Transverse colon (tissue), 4 donors: ENCODE measurements at places on chromosomes 12 and 14. TPM values are rescaled to one million over a fixed set of nuclear protein-coding genes. Genes with fewer than 3 reads are reported as not detected.

GRCh38 chr12:57360468-57360867, 70.4 kb downstream of the R3HDM2 start:
- no peak for DNase-seq

The SPTB gene
- total RNA-seq, result 0.96 TPM

The MSI1 gene
- not detected for total RNA-seq

GRCh38 chr12:101902641-101903040, 25.3 kb downstream of the DRAM1 start:
- DNase-seq, result no peak

DNA sequence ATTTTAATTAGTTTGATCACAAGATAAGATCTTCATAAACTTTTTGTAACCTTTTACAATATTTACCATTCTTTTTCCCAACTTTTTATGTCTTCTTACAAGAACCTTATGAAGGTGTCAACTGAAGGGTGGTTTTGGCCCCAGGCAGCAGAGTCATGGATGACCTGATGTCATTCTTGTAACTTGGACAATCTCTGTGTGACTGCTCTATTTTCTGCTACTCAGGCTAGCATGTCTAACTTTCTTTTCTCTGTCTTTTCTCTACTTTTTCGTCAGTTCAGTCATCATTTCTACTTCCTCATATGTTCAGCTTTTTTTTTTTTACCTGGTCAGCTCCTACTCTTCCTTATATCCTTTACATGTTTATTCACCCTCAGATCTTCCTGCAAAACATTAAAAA, 150.7 kb upstream of the PTPRQ start:
- no peak for DNase-seq

- DNase-seq, result peak; percentile 28
Observed at GRCh38 chr12:62210422-62210821, 49.8 kb upstream of the USP15 start.

The RERG gene
- total RNA-seq, result 3.6 TPM

The CD9 gene
- total RNA-seq, result 668 TPM

GRCh38 chr12:126198966-126199692, 1133.9 kb downstream of the AACS start:
- DNase-seq, result no peak

DNA sequence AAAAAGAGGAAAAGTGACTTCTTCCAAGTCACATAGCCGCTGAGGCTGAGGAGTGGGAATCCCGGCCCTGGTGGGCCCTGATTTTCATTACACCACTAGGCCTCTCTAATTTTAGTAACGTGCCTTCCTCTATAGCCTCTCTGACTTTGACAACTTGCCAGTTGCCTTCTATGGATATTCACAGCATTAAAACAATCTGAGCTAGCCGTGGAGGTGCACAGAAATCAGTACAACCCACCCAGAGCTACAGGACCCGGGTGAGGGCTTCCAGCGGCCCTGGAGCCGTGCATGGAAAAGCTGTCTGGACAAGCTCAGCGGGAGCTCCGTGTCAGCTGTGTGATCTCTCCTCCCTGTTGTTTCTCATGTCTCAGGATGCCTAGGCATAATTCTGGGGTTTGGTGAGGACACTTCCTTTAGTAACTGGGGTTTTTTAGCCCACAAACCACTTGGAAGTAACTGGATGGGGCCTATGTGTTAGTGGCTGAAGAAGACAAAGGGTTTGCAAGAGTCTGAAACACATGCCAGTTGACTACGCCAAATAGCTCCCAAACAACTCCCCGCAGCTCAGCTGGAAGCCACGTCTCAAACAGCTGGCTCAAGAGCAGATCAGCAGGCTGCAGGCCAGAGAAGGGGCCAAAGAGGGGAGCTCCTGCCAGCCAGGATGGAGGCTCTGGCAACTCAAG, 53.0 kb downstream of the SSH1 start:
- DNase-seq, result peak; percentile 49

- no peak for DNase-seq
Observed at GRCh38 chr14:51293149-51293911, 53.3 kb downstream of the TMX1 start.

DNA sequence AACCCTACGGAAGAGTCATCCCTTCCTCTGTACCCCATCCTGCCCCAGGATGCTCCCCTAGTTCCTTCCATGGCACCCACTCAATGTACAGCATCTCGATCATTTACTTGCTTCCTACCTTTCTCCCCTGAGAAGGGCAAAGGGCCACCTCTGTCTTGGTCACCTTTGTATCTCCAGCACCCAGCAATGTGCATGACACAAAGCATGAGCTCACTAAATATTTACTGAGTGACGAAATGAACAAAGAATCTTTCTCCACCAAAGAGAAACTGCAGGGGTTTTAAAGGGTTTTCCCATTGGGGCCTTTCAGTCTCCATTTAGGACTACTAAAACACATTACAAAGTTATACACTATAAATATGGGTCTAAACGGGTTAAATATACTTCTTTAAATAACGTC, 30.6 kb downstream of the ATG14 start:
- DNase-seq, result no peak

The P2RX4 gene
- 103 TPM for total RNA-seq

The OR4E2 gene
- total RNA-seq, result not detected

The NTS gene
- total RNA-seq, result not detected

- no peak for DNase-seq
Observed at GRCh38 chr12:121277374-121277759, 19.1 kb downstream of the CAMKK2 start.

- peak; percentile 35 for DNase-seq
Observed at GRCh38 chr14:66624336-66624937, 116.5 kb downstream of the GPHN start.

The FAM186B gene
- not detected for total RNA-seq

- DNase-seq, result no peak
Observed at GRCh38 chr14:50521912-50522341, 10.4 kb downstream of the MAP4K5 start.

DNA sequence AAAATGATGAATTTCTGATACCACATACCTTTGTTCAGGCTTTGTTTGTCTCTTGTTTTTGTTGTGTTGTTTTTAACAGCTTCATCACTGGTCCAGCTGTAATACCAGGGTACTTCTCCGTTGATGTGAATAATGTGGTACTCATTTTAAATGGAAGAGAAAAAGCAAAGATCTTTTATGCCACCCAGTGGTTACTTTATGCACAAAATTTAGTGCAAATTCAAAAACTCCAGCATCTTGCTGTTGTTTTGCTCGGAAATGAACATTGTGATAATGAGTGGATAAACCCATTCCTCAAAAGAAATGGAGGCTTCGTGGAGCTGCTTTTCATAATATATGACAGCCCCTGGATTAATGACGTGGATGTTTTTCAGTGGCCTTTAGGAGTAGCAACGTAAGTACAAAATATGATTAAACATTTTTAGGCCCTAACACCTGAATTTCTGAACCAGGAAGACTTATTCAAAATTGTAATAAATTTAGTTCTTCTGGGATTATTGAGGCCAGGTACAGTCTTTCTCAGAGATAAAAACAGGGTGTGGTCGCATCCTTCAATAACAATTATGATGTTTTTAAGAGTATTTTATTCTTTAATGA, 22.4 kb downstream of the RXYLT1 start:
- DNase-seq, result no peak

DNA sequence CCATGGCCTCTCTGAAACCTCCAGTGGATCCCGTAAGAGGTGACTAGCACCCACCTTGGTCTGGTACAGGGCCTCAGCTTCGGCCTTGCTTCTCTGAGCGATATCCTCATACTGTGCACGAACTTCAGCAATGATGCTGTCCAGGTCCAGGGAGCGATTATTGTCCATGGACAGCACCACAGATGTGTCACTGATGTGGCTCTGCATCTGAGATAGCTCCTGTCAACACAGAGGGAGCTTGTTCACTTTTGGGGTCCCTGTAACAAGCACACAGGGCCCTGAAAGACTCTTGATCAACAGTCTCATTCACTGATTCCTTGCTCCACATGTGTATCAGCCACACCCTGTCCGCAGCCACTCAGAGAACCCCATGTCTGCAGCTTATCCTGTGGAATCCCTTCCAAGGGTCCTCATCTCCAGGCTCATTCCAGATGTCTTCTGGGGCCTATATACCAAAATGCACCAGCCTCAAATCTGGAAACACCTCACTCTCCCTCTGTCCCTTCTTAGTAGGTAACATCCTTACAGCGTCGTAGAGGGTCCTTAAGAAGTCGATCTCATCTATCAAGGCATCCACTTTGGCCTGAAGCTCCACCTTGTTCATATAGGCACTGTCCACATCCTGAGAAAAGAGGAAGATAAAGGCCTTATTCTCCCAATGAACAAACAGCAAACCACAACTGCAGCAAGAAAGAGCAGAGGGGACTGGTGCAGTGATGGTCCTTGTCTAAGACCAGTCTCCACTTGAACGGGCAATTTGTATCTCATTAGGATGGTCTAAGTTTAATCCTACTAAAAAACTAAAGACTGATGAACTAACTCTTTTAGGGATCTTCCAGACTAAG, 3.5 kb downstream of the KRT3 start:
- DNase-seq, result no peak

GRCh38 chr14:72701237-72701565, 192.7 kb downstream of the DPF3 start:
- DNase-seq, result no peak

- no peak for DNase-seq
Observed at GRCh38 chr12:108425238-108425795, 86.2 kb upstream of the CMKLR1 start.

- no peak for DNase-seq
Observed at GRCh38 chr12:34393086-34393820, 371.0 kb downstream of the ALG10 start.

- no peak for DNase-seq
Observed at GRCh38 chr14:32601906-32602305, 272.8 kb downstream of the AKAP6 start.

DNA sequence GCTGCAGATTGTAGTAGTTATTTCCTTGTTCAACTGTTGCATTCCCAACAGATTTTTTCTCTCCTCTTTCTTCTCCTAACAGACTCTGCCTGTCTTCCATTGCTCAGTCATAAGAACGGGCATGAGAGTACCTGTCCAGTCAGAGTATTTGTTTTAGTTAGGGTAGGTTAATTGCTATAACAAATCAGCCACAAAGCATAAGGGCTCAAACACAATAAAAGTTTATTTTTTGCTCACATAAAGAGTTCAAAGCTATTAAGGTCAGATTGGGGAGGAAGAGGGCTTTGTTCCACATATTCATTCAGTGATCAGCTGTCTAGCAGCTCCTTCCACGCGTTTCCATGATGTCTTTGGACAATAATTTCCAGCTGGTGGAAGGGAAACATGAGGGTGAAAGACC, 92.8 kb upstream of the PLXNC1 start:
- DNase-seq, result no peak

DNA sequence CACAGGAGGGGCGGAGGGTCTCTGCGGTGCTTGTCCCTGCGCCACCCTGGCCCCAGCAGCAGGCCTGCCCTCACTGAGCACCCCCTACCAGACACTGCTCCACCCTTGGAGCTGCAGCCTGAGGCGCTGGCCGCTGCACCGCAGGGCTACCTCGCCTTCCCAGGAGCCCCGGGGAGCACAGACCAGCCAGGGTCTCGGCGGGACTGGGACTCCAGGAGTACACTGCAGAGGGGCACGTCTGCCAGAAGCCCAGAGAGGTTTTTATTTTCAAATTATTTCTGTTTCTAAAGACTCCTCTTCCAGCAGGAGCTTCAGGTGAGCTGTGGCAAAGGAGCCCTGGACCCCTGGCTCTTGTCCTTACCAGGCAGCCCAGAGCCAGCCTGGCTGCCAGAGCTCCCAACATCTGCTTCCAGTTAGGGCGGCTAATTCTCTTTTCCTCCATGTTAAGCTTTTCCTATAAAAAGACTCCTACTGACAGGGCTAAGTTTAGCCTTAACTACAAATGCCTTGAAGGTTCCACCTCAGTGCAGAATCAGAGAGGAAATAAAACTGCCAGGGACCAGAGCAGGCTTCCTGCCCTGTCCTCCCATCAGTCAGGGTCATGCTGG, 26.4 kb downstream of the DEGS2 start:
- no peak for DNase-seq

DNA sequence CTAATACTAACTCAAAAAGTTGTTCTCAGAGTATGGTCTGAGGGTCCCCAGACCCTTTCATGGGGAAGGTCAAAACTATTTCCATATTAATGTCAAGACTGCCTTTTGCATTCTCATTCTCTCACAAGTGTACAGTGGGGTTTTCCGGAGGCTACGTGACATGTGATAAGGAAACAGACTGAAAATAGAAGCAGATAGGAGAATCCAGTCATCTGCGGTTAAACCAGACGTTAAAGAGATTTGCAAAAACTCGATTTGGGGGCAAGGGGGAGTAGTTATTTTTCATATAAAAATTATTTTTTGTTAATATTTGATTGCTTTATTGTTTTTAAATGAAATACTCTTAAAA, 1.0 kb upstream of the NAP1L1 start:
- no peak for DNase-seq

The DEPDC4 gene
- not detected for total RNA-seq

The AQP2 gene
- not detected for total RNA-seq

GRCh38 chr12:12807970-12808702, 5.0 kb upstream of the DDX47 start:
- peak; percentile 60 for DNase-seq

DNA sequence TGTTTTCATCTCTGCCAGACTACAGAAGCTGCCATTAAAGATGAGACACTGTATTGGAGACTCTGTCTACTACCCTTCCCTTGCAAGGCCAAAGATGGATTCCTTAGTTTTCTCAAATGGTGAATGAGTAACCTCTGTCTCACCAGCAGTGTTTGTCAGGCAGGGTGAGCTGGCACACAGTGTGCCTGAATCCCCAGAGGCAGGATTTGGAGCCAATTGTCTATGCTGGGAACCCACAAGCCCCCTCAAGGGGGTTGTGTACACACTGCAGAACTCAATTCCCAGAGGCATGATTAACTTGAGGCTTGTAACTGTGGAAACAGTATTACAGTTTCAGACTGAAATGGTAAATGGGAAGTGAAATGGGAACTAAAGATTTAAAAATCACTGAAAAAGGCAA, 136.8 kb upstream of the PTPRB start:
- DNase-seq, result no peak

The SYT10 gene
- total RNA-seq, result 0.48 TPM

The ADAM21 gene
- not detected for total RNA-seq

- peak; percentile 27 for DNase-seq
Observed at GRCh38 chr12:107379852-107380567, 286.7 kb upstream of the CRY1 start.

DNA sequence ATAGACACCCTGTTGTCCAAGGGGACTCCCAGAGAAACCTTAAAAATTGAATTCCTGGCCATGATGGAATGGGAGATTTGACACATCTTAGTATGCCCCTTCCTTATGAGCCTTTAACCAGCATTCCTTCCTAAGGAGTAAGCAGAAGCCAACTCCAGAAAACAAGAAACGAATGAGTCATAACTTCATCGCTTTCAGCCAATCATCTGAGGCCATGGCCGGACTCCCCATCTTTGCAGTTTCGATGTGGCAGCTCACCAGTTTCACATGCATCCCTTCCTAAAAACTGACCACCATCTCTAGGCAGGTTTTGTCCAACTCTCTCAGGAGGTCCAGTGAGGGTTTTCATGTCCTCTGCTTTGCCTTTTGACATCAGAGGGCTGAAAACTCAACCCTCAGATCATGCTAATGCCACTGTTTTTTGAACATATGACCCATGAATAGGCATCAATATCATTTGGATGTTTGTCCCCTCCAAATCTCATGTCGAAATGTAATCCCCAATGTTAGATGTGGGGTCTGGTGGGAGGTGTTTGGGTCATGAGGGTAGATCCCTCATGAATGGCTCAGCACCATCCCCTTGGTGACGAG, 19.9 kb downstream of the DAAM1 start:
- no peak for DNase-seq

GRCh38 chr14:98233656-98234055, 1038.3 kb downstream of the BCL11B start:
- no peak for DNase-seq

The LRCOL1 gene
- not detected for total RNA-seq
